ENCODE measurements at places on chromosomes 3 and 15. TPM values are rescaled to one million over a fixed set of nuclear protein-coding genes. Genes with fewer than 3 reads are reported as not detected.

Gene RASL12
- 9.5 TPM for polyA plus RNA-seq

- no peak for DNase-seq
Measured at GRCh38 chr15:82298520-82298919, 35.9 kb downstream of the SAXO2 start.

Gene HHATL
- 33.4 TPM for polyA plus RNA-seq

DNA sequence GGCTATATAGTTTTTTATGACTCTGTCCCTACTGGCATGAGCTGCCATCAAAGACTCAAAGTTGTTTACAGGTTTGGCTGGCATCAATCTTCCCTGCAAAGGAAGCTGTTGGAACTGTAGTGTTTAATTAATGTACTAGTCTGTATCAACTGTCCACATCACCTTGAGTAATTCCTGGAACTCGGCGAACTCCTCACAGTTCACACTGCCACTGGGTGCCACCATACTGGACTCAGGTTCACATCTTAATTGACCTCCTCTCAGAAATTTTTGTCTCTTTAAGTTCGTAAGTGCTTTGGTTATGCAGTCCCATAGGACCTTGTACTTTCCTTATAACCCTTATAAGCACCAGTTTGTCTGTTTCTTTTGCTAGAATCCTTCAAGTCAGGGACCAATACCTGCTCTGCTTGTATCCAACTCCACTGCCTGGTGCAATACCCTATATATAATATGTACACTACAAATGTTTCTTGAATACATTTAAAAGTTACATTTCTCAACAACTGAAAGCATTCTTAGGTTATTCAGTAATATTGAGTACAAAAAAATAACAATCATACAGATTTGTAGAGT, 3.2 kb downstream of the HIGD1A start:
- DNase-seq, result no peak

Gene LMOD3
- 200 TPM for polyA plus RNA-seq

GRCh38 chr3:120081719-120082118, 12.5 kb downstream of the GSK3B start:
- DNase-seq, result no peak

Gene EPHB3
- 28.4 TPM for polyA plus RNA-seq

DNA sequence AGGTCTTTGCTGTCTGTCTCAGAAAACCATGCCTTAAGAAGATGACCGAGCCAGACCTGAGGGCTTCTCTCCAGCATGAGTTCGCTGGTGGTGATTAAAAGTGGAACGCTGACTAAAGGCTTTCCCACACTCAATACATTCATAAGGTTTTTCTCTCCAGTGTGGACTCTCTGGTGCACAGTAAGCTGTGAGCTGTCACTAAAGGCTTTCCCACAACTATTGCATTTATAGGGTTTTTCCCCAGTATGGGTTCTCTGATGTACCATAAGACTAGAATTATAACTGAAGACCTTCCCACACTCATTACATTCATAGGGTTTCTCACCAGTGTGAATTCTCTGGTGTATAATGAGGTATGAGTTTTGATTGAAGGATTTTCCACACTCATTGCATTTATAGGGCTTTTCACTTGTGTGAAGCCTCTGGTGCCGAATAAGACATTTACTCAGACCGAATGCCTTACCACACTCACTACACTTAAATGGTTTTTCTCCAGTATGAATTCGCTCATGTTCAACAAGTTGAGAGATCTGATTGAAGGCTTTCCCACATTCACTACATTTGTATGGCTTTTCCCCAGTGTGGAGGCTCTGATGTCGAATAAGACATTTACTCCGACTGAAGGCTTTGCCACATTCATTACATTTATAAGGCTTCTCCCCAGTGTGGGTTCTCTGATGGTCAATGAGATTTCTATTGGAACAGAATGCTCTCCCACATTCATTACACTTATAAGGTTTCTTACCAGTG, 21.9 kb upstream of the ZNF445 start:
- DNase-seq, result no peak

Gene SATB1
- polyA plus RNA-seq, result 82.9 TPM

DNA sequence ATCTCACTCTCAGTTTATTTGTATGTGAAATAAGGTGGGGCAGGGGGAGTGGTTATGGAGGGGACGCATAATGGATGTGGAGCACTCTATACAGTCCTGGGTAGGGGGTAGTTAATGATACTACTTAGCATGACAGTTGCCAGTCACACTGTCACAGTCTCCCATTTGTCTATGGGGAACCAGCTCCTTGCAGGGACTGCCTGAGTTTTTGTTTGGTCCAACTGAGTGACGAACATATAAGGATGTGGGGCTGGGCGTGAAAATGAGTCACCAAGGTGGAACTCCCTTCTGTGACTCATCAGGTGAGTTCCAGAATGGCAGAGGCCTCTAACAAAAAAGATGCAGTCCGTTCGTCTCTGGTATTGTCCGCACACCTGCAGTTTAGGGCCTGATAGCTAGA, 235.3 kb upstream of the ST8SIA2 start:
- no peak for DNase-seq

- DNase-seq, result no peak
Measured at GRCh38 chr3:161573136-161573535, 76.5 kb downstream of the OTOL1 start.

GRCh38 chr3:43319376-43319775, 33.0 kb downstream of the SNRK start:
- DNase-seq, result no peak

DNA sequence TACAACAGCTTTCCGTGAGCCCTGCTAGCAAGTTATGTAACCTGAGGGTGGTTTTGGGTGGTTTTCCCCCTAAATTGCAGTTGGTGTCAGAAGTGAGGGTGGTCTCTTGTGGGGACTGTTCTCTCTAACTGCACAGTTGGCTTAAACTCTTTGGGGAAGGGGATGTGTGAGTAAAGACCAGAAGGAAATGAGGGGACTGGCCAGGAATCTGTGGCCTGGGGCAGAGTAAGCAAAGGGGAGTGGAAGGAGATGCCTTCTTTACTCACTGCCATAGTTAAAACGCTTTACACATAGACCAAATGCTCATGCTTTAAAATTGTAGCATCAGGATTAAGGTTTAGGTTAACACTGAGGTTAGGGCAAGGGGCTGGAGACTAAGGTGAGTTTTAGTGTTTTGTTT, 21.2 kb upstream of the XIRP1 start:
- DNase-seq, result no peak

Gene SMAD3
- 26.0 TPM for polyA plus RNA-seq

DNA sequence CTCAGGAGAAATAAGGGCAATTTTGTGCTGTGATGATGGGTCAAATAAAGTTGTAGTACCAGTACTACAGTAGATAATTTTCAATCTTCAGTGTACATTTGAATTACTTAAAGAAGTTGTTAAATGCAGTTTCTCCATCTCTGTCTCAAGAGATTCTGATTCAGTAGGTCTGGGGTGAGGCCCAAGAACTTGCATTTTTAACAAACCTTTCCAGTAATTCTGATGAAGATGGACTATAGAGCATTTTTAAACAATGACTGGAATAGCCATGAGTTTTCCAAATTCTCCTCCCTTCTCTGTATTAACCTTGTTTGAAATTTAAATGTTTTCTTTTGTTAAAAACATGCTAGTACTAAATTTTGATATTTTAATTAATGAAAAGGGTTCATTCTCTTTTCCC, 127.0 kb upstream of the CD96 start:
- DNase-seq, result peak; percentile 15

Gene TFRC
- not detected for polyA plus RNA-seq

DNA sequence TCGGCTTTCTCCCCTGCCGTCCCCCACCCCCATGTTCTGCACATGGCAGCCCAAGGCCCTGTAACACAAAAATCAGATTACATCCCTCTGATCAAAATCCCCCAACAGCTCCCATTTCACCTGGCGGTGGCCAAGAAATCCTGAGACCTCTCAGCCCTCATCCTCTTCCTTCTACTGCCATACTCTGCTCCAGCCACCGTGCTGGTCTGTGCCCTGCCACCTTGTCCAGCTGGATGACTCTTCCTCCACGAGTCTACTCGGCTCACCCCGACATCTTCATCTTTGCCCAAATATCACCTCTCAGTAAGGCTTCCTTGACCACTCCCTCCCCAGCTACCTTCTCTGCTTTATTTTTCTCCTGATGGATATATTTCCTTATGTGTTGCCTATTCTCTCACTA, 3.1 kb downstream of the CCDC51 start:
- no peak for DNase-seq

DNA sequence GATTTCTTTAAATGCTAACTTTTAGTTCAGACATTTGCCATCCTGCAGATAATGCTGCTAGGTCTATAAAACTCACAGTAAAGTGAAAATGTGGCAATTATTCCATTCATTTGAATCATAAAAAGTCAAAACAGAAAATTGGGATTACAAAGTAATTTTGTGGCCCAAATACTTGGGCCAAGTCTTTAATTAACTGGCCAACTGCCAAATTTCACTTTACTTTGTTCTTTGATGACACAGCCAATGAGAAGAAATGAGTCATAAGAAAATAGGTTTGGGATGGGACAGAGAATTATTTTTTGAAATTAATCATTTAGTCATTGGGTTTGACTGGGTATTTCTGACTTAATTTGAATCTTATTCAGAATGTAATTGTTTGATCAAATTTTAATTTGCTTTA, 89.8 kb upstream of the SLC2A2 start:
- DNase-seq, result no peak

Gene NAALADL2
- polyA plus RNA-seq, result 8.4 TPM

DNA sequence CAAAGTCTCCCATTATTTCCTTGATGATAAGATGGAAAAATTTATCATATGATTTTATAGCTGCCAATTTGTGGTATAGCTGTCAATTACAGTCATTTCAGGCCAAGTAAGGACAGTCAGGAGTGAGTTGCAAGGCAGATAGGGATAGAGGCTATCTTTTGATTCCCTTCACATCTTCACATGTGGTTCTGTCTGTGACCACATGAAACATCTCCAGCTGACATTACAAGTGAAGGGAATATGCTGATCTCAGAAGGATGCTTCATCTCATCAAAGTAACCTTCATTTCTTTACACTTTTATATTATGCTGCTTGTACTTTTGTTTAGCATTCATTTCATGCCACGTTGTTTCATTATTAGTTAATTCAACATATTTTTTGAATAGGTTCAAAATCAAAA, 136.9 kb upstream of the CFAP20DC start:
- no peak for DNase-seq

GRCh38 chr3:23949784-23950183, 4.7 kb downstream of the NR1D2 start:
- no peak for DNase-seq

Gene CCDC191
- 2.4 TPM for polyA plus RNA-seq

- DNase-seq, result no peak
Measured at GRCh38 chr3:46440531-46441294, 24.0 kb downstream of the LTF start.

- DNase-seq, result peak; percentile 98
Measured at GRCh38 chr15:100341750-100342560, at the start of gene ADAMTS17. Gene ADAMTS17 (minus strand): TSS chr15:100341975. CDS start chr15:100341899, 76 bp downstream.

Gene CP
- 2.1 TPM for polyA plus RNA-seq

DNA sequence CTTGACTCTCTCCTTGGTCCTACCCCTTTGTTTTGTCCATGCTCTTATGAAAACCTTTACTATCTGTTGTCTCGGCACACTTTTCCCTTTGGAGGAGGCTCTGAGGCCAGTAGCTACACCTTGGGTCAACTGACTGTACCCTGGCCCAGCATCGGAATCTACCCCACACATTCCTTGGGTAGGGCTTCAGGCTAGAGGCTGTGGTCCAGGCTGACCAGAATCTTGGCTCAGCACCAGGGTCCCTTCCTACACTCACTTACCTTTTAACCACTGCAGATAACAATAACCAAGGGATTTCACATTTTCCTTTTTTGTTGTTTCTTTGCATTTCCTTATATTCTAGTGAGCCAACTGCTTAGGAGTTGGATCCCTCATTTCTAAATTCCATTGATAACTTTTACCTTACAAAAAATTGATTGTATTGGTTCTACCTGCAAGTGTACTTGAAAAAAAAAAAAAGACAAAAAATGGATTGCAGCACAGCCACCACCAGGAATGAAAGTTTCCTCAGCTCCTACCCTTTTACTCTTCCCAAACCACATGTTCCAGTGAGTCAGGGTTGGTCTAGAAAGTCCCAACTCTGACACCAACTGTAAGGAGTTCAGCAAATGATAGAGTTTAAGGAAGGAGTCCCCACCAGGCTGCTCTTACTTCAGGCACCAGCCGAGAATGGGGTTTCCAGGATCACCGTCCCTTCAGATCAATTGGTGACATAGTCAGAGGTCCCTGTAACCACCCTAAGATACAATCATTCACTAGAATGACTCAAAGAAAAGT, 95.6 kb downstream of the FBLN2 start:
- DNase-seq, result no peak

DNA sequence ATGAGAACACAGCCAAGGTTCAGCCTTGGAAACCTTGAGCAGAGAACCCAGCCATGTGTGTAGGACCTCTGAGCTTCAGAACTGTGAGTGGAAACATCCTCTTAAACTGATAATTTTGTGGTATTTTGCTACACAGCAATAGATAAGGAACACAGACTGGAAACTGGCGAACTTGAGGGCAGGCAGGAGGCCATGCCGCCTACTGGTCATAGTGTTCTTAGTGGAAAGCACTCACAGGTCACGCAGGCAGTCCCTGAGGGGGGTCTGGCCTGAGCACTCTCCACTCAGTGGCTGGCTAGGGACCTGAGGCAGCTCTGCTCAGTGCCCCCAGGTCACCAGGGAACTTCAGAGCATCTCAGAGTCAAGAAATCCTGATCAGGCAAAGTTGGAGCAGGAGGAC, 9.7 kb upstream of the XIRP1 start:
- DNase-seq, result no peak

GRCh38 chr15:63928185-63928842, 94.6 kb upstream of the HERC1 start:
- no peak for DNase-seq

GRCh38 chr3:149969110-149969939, 1.4 kb downstream of the PFN2 start:
- peak; percentile 64 for DNase-seq

- no peak for DNase-seq
Measured at GRCh38 chr15:58486062-58486461, 54.3 kb downstream of the LIPC start.

Gene EXD1
- polyA plus RNA-seq, result not detected

DNA sequence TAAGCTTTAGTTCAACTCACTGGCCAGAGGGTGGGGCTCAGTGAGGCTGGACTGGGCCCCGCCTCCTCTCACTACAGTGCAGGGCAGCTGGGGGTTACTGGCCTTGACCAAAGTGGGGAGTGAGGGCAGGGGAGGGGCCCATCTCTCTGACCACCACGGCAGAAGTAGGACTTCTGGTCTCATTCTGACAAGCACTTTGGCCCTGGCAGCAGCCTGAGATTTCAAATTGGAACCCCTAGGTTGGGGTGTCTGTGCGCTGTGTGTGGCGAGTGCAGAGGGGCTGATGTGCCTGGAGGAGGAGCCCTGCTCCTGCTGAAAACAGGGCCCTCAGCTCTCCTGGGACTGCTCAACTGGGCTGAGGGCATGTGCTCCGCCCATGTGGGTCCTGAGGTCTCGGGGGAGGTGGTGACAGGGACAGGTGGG, 60.3 kb upstream of the RPL32 start:
- DNase-seq, result no peak

Data from muscle of arm (tissue), 14 donors.